Activated CD8-positive, alpha-beta memory T cell treated with anti-CD3 and anti-CD28 coated beads for 4 hours (primary cell): ENCODE measurements at places on chromosomes 5 and 9.

GRCh38 chr9:132775720-132776119 lies 102.4 kb downstream of the AK8 start:
- DNase-seq, result no peak

GRCh38 chr9:14525856-14526255 lies 167.4 kb downstream of the ZDHHC21 start:
- no peak for DNase-seq

DNA sequence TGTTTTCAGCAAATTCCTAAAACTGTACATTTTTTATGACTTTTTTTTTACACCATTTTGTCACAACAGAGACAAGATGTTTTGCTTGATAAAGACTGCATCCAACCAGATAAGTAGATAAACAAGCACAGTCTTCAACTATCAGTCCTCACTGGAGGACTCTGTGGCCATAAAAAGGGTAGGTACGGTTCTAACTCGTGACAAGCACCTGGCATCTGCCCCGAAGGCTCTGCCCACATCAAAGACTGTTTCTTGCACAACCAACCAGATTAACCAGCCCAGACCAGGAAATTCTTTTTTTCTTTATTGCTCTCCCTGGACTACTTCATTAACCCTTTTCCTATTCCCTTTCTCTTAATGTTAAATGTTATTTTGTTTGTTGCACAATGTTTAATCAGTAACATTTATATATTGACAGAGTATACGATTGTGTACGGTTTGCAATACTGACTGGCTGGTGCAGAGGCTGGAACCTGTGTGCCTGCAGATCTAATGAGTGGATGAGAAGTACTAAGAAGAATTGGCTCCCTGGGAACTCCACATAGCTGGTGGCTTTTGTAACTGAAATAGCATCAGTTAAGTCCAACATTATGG lies 74.1 kb downstream of the SERINC5 start:
- DNase-seq, result no peak

GRCh38 chr9:133771486-133772482 lies 33.6 kb upstream of the SARDH start:
- no peak for DNase-seq

GRCh38 chr5:160230686-160231527 lies 1.6 kb downstream of the FABP6 start:
- DNase-seq, result no peak

DNA sequence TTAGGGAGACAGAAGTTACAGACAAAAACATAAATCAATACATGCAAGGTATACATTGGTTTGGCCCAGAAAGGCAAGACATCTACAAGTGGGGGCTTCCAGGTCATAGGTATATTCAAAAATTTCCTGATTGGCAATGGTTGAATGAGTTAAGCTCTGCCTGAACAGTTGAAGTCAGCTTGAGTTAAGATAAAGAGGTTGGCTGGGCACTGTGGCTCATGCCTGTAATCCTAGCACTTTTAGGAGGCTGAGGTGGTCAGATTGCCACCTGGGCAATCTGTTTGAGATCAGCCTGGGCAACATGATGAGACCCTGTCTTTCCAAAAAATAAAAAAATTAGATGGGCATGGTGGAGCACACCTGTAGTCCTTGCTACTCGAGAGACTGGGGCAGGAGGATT lies 16.3 kb downstream of the TMC1 start:
- DNase-seq, result no peak

DNA sequence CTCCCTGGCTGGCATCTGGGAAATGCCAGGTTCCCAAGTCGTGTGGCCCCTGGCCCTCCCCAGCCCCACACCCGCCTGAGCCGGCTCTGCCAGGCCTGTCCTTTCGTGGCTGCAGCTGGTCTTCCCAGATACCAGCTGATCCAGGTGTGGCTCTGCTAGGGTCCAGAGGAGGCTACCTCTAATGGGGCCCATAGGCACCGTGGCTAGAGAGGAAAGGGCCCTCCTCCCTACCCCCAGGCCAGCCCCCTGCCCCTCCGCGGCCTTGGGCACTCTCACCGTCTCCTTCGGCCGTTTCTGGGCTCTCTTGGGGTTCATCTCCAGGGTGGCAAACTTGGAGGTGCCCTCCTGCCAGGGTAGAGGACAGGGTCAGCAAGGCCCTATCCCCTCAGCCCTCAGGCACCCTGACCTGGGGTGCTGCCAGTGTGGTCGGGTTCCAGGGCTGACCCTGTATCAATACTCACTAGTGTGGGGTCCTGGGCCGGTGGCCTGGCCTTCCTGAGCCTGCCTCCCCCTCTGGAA lies 17.0 kb downstream of the RALGDS start:
- no peak for DNase-seq

DNA sequence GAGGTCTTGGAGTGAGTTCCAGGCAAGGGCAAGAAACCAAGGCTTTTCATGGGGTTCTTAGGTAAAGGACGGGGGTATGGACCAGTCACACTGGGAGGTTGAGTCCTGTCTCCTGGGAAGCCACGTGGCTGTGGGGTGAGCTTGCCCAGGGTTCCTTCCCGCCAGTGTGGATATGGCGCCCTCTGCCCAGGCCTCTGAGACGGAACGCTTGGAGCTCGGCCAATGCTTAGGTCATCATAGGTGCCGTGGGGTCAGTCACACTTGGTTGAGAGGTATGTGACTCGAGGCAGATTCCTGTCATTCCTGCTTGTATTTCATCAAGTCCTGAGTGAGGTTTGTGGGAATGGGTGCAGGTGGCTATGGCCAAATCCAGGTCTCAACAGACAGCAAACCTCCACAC lies 46.2 kb downstream of the TENT4A start:
- DNase-seq, result no peak

- DNase-seq, result no peak
These were observed 11.1 kb downstream of the TTC39B start for GRCh38 chr9:15295761-15296405.

- peak; percentile 68 for DNase-seq
These were observed at the start of gene JAKMIP2 for GRCh38 chr5:147782110-147783028. Gene JAKMIP2 (minus strand): TSS chr5:147782728. CDS start chr5:147671806, 110,922 bp downstream.

DNA sequence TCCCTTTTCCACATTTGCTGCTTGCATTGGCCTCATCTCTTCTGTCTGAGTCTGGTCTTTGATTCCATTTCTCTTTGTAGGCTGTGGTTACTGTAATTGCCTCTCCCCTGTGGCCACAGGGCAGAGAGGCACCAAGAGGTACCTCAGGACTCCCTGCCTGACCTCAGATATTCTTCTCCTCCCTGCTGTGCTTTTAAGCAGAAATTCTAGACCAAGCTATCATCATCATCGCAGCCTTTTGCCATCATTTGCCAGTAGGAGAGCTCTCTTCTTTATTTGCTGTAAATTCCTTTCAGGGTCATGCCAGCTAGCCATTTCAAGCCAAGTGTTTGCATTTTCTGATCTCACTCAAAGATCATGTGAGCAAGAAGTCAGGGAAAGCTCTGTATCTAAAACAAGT lies 369.6 kb downstream of the ICE1 start:
- no peak for DNase-seq

DNA sequence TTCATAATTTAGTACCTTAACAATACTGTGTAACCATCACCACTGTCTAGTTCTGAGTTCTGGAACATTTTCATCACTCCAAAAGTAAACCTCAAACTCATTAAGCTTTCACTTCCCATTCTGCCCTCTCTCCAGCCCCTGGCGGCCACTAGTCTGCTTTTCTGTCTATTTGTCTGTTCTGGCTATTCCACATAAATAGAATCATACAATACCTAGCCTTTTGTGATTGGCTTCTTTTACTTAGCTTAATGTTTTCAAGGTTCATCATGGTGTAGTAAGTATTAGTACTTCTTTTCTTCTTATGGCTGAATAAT lies 138.7 kb downstream of the RAPGEF6 start:
- DNase-seq, result no peak

GRCh38 chr5:151775025-151775606 lies 3.4 kb downstream of the G3BP1 start:
- no peak for DNase-seq

- DNase-seq, result no peak
These were observed 36.2 kb downstream of the NEK6 start for GRCh38 chr9:124293718-124294506.

- no peak for DNase-seq
These were observed 38.1 kb upstream of the ZCCHC7 start for GRCh38 chr9:37082214-37082765.

GRCh38 chr9:115922444-115922843 lies 231.1 kb upstream of the PAPPA start:
- DNase-seq, result no peak

- no peak for DNase-seq
These were observed 2.8 kb downstream of the LMX1B start for GRCh38 chr9:126616521-126616976.

GRCh38 chr5:72601861-72602260 lies 94.7 kb upstream of the ZNF366 start:
- no peak for DNase-seq

DNA sequence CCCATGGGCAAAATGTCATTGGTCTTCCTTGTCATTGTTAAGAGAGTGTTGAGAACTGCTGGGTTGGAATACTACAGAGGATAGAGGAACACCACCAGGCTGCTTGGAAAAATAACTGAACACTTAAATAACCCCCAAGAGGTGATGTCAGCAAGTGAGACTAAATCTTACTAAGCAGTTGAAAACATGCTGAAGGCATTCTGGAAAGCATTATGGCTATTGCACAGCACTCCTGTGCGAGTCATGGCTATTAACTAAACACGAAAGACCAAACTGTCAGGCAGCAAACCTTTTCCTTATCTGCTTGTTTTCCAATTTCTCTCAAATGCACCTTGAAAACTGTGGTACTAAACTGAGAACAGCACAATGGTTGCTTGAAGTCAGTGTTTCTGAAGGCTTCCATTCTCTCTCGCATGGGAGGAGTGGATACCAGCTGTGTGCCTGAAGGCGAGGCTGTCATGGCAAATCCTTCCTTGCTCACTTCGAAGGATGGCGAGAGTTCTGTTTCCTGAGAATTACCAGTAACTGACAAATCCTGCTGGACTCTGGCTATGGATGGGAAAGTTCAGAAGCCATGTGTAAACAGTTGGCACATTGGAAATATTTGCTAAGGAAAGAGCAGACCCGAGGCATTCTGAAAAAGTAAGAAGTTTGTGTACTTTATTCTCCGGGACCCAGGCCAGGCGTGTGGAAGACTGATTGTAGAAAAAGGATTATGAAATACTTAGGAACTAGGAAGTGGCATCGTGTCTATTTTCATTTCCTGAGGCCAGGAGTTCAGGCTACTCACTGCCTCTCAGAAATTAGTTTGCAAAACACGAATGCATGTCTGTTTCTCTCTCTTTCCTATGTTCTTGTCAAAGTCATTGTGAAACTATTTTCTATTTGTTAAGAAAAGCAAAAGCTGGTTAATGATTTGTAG lies 182.1 kb downstream of the DMRT2 start:
- DNase-seq, result no peak

GRCh38 chr9:131233556-131233955 lies 42.8 kb downstream of the FAM78A start:
- no peak for DNase-seq

DNA sequence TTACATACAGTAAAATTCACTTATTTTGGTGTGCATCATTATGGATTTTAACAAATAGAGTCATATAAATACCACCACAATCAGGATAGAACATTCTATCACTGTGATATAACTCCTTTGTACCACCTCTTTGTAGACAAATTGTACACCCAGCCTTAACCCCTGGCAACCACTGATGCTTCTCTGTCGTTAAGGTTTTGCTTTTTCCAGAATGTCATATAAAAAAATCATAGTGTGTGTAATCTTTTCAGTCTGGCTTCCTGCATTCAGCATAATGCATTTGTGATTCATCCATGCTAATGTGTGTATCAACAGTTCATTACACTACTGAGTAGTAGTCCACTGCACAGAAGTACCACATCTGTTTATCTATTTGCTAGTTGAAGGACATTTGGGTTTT lies 81.2 kb downstream of the ARSB start:
- no peak for DNase-seq

DNA sequence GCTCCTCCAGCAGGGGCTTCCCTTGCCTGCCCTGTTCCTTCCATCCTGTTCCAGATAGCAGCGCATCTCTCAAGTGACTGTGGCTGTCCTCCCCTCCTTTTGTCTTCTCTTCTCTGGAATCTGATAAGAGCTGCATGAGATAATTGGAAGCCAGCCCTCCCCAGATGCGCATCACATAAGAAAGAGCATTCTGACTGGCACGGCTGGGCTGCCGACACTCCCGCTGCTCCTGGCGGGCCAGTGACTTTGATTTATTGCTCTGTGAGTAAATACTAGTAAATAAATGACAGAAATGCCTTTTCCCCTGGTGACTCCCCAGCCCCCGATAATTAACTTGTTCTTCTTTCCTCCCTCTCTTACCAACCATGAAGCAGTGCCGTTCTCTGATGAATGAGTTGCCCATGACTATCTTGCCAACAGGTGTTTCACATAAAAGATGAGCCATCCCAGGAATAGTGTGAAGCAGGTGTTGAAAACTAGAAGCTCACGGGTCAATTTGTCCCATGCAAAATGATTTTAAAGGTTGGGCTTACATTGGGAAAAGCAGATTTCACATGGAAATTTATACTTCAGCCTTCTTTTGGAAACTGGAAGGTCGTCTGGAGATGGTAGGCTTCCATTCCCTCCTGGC lies 212.3 kb downstream of the ERCC6L2 start:
- DNase-seq, result no peak

GRCh38 chr9:99783799-99784198 lies 37.9 kb upstream of the NR4A3 start:
- no peak for DNase-seq

GRCh38 chr5:138316355-138316754 lies 15.2 kb downstream of the CDC25C start:
- DNase-seq, result no peak

DNA sequence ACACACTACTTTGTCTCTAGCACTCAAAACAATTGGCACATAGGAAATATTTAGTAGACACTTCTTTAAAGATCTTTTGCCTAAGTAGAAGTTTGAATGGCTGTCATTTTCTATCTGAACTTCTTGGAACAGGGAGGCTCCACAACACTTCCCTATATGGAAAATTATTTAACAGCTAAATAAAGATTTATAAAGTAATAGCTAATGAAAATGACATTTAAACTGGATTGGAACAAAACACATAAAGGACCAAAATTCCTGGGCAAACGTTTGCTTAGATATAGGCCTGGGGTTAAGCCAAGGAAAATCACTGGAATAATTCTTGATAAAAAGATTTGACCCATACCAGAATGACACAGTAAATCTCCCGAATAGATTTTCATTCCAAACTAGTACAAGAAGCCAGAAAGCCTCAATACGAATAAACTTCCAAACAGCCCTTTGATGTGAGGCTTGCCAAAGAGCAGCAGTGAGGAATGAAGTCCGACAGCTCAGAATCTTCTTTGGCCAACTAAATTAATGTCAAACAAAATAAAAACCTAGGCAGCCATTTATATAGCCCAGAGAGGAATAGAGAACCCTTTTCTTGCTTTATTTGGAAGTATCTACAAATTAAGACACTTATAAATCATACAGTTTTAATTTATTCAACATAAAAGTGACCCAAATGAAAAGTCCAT lies 20.3 kb upstream of the RNF180 start:
- DNase-seq, result no peak

GRCh38 chr5:125578551-125578950 lies 832.1 kb upstream of the ZNF608 start:
- DNase-seq, result no peak
